Stimulated activated CD8-positive, alpha-beta memory T cell treated with anti-CD3 and anti-CD28 coated beads, Interleukin-7, amount 100 ng/mL, for 24 hours (primary cell): ENCODE measurements at places on chromosomes 2 and 18.

DNA sequence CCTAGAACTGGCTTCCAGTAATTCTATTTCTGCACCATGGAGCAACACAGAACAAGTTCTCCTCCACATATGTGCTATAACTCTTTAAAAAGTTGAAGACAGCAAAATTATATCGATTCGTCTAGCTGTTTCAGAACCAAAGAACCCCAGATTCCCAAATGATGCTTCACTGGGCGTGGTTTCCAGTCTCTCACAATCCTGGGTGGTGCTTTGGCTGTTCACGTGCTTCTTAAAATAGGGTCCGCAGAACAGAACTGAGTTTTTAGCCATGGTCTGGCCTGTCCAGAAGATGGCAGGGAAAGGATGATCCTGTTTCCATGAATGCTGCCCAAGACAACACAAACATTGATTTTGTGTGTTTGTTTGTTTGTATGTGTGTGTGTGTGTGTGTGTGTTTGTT, 37.6 kb upstream of the PARD3B start:
- DNase-seq: no peak

- no peak for DNase-seq
Observed at GRCh38 chr2:239852272-239852671, 172.9 kb downstream of the NDUFA10 start.

GRCh38 chr2:226802573-226802972, 3.0 kb upstream of the IRS1 start:
- no peak for DNase-seq

DNA sequence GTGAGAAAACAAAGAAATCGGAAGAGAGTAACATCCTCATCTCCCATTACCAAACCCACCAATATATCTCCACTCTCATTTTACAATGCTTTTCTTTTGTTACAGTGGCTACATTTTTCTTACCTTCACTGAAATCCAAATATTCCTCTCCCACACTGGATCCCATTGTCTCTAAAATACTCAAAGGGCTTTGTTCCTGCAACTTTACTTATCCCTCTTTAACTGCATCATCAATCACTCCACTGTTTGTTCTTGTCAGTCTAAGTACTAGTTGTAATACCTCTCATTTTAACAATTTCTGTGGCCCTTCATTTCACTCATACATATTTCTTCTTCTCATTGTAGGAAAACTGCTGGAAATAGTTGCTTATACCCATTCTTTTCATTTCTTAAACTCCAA, 464.2 kb upstream of the PIK3C3 start:
- no peak for DNase-seq

DNA sequence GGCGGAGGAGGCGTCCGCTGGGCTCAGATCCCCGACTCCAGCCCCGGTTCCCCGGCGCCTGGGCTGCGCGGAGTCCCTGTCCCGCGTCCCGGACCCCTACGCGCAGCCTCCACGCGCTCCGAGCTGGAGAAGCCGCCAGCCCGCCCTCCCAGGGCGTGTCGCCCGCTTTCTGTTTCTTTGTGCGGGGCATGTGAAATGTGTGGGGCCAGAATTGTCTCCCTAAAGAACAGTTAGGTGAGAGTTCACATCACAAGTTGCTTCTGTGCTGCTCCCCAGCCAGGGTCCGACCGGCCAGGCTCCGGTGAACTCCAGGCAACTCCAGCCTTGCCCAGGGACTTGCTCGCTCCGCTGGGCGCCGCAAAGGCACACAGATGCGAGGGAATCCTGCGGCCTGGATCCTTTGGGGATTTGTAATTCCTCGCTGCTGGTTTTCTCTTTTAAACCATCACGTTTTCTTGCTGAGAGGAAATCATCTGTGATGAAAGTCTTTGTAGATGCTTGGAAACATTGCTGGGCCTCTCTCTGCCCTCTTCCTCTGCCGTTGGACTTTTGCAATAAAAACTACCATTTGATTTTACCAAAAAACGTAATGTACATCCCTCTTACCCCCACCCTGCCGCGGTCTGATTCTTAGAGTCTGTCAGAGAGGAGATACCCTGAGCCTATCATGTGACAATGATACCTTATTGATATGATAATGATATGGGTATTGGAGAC, 631 bp downstream of the GYPC start:
- DNase-seq: no peak

- DNase-seq: no peak
Observed at GRCh38 chr2:65388051-65388531, 44.3 kb downstream of the SPRED2 start.

DNA sequence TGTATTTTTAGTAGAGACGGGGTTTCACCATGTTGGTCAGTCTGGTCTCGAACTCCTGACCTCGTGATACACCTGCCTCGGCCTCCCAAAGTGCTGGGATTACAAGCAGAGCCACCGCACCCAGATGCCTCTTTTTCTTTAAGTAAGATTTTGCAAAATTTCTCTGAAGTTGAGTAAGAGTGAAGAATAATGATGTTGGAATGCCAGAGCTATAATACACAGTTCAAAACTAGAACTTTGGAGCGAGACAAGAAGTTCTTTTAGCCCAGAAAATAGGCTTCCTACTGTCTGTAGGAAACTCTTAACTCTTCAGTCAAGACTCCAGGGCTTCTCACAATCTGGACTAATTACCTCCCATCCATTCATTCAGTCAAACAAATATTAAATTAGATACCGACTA, 51.4 kb downstream of the MARCHF4 start:
- DNase-seq: no peak

- DNase-seq: no peak
Observed at GRCh38 chr2:67574230-67574629, 177.1 kb downstream of the ETAA1 start.

GRCh38 chr18:55713707-55714106, 125.7 kb upstream of the TCF4 start:
- DNase-seq: no peak

DNA sequence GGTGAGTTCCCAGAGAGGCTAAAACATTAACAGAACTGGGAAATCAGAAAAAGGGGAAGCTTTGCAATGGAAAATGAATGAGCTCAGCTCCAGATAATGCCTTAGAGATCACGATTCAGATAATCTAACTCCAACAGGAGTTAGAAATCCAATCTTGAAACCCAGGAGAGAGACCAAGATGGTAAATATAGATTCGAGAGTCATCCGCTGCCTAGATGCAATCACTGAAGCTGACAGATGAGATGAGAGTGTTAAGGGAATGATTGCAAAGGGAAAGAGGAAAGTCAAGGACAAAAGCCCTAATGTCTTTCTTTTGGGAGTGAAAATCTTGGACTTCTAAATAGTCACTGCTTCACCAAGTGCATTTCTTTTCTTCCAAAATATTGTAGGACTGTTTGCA, 722.0 kb downstream of the EPHA4 start:
- DNase-seq: no peak

DNA sequence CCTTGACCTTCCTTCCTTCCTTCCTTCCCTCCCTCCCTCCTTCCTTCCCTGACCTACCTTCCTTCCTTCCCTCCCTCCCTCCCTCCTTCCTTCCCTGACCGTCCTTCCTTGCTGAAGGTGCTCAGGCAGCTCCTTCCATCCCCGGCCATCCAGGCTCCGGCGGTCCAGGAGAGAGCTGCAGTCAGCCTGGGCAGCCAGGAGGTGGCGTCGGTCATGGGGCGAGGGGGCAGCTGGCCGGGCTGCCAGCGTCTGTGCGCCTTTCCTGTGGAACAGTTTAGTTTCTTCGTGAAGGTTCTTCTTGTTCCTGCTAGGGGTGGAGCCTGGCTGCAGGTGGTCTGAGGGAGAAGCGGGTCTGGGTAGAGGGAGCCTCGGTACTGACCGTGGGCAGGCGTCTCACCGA, 15.7 kb downstream of the GPR35 start:
- no peak for DNase-seq

- DNase-seq: no peak
Observed at GRCh38 chr2:66435549-66435875, 587 bp downstream of the MEIS1 start.

GRCh38 chr18:46622451-46622850, 34.6 kb downstream of the LOXHD1 start:
- no peak for DNase-seq

DNA sequence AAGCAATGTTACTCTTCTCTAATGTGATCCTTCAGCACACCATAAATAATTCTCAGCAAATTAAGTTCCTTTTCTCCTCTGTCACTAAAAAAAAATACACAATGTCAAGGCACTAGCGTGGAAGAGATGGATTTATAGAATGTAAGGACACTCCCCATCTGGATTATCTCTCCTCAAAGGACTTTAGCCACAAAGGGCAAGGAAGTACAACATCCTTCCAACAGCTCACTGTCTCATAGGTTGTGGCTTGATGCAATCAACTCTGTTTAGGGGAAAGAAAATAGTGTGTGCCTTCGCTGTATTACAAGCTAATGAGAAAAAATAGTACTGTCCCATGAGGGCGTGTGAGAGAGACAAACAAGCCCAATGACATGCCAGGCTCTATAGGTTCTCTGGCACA, 129.1 kb upstream of the DNMT3A start:
- no peak for DNase-seq
